Putamen (tissue), 1 donor: ENCODE measurements at places on chromosomes 4 and X.

- DNase-seq = no peak
Measured at GRCh38 chr4:158346576-158346975, 136.3 kb downstream of the TMEM144 start.

GRCh38 chr4:88533088-88533790 is 9.7 kb upstream of the PYURF start:
- no peak for DNase-seq

- DNase-seq = no peak
Measured at GRCh38 chrX:114959729-114960128, 57.7 kb downstream of the IL13RA2 start.

DNA sequence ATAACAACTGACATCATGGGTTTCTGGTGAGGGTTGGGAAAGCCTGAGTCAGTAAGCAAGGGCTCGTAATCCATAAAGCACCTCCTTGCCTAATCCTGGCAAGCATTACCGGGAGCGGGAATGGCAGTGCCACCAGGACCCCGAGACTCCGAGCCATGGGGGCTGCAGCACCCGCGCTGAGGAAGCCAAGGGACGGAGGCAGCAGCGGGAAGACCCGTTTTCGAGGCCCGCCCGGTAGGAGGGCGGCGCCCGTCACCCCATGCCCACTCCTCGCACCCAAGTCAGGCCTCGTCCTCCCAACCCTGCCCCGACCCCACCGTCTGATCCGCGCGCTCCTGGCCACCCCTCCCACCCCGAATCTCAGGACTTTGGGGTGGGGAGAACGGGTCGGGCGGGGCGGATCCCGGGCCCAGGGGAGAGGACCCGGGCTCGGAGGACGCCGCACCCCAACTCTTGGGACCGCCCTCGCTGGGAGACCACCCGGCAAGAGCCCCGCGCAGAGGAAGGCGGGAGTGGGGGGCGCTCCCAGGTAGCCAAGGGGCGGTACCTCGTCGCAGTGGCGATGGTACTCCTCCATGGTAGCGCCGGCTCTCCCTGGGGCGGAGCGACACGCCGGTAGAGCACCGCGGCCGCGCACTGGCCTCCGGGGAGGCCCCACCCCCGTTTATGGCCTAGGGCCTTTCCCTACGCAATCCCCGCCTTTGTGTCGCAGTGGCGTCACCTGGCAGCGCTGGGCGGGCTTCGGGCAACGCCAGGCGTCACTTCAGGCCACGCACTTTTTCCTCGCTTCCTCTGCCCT is at the start of gene DYNLT3:
TSS of gene DYNLT3 (minus strand) at position 638 of the 799 bp plus-strand sequence. CDS start at position 577, 61 bp downstream.
- DNase-seq = peak; percentile 63

DNA sequence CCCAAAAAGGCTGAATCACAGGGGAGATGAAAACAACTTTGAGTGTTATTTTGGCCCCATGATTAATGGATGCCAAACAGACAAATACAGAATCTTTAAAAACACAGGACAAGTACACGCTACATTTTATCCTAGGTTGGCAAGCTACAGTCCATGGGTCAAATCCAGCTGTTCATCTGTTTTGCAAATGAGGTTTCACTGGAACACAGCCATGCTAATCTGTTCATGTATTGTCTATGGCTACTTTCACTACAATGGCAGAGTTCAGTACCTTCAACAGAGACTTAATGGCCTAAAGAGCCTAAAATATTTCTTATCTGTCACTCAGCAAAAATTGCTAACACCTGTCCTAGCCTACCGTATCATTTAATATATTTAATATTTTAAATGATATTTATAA is 1548.5 kb upstream of the IGFBP7 start:
- DNase-seq = peak; percentile 7

DNA sequence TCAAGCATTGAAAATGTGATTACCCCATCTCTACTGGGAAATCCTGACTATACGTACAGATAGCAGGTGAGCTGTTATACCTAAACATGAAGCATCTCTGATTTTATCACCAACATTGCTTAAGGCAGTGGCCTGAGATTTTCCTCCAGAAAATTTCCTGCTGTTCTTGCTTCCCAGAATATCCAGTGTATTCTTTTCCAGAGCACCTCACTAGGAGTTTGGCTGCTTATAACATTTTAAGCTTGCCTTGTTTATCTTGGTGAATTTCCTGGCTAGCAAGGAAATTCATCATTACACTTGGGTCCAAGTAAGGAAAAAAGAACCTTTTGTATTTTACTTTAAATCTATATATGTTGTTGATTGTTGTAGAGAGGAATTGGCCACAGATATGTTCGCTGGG is 73.0 kb upstream of the CLCN4 start:
- no peak for DNase-seq

GRCh38 chr4:61805979-61806378 is 605.9 kb downstream of the ADGRL3 start:
- no peak for DNase-seq

- peak; percentile 92 for DNase-seq
Measured at GRCh38 chr4:15100994-15101695, 98.9 kb downstream of the CPEB2 start.
